ENCODE measurements at places on chromosomes 11 and 22.

GRCh38 chr11:78425399-78426070 is 7.9 kb upstream of the GAB2 start:
- DNase-seq: no peak

DNA sequence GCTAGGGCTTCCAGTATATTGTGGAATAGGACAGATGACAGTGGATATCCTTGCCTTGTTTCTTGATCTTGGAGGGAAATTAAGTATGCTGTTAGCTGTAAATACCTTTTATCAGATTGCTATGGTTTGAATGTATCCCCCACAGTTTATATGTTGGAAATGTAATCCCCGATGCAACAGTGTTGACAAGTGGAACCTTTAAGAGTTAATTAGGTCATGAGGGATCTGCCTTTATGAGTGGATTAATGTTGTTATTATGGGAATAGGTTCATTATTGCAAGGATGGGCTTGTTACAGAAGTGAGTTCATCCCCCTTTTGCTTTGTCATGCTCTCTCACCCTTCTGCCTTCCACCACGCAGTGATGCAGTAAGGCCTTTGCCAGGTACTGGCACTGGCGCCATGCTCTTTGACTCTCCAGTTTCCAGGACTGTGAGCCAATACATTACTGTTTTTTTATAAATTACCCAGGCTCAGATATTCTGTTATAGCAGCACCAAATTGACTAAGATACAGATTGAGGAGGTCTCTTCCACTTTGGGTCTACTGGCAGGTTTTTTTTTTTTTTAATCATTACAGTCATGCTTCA is 16.4 kb downstream of the CABIN1 start:
- no peak for DNase-seq

DNA sequence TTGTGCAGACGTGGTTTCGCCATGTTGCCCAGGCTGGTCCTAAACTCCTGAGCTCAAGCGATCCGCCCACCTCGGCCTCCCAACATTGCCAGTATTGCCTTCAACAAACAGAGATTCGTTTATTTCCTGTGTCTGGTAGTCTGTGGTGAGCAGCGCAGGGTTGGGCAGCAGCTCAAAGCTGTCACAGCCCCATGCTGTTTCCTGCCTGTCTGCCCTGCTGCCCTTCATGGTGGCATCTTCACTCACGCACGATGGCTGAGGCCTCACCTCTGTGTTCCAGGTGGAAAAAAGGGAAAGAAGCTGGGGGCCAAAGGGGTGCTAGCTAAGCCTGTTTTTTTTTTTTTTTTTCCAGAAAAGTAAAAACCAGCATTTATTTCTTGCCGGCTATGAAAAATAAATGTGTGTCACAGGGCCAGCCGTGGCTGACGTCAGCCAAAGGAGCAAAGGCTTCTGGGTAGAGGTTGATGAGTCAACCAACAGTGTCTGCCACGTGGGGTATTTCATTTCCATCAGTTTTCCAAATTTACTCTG is 28.8 kb downstream of the TBC1D22A start:
- peak; percentile 49 for DNase-seq

DNA sequence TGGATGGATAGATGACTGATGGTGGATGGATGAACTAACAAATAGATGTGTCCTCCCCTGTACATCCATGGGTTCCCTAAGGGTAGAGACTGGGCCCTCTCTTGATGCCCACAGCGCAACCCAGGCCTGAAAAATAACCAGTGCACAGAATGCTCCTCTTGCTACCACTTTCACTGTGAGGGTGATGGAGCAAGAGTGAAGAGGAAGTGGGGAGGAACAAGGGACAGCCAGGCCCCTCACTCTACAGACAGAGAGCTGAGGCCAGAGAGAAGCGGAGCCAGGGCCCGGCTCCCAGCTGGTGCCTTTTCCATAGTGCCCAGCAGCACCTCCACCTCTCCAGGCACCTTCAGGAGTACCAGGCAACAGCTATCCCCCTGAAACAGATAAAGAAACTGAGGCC is 67.7 kb downstream of the THAP12 start:
- DNase-seq: no peak

DNA sequence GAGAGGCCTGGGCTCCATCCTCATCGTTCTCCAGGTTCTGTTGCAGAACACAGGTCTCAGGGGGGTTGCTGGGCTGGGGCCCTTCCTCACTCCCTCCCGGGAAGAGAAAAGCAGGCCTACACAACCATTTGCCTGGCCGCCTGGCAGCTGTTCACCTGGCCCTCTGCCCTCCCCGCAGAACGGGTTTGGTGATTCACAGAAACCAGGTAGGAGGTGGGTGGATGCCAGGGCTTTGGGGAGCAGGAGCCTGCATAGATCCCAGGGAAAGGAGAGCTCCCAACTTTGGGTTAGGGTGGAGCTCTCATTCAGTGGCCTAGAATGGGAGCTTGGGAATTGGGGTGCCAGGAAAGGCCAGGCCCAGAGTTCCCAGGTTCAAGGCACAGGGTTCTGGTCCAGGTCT is 995 bp downstream of the TMEM134 start:
- DNase-seq: no peak

DNA sequence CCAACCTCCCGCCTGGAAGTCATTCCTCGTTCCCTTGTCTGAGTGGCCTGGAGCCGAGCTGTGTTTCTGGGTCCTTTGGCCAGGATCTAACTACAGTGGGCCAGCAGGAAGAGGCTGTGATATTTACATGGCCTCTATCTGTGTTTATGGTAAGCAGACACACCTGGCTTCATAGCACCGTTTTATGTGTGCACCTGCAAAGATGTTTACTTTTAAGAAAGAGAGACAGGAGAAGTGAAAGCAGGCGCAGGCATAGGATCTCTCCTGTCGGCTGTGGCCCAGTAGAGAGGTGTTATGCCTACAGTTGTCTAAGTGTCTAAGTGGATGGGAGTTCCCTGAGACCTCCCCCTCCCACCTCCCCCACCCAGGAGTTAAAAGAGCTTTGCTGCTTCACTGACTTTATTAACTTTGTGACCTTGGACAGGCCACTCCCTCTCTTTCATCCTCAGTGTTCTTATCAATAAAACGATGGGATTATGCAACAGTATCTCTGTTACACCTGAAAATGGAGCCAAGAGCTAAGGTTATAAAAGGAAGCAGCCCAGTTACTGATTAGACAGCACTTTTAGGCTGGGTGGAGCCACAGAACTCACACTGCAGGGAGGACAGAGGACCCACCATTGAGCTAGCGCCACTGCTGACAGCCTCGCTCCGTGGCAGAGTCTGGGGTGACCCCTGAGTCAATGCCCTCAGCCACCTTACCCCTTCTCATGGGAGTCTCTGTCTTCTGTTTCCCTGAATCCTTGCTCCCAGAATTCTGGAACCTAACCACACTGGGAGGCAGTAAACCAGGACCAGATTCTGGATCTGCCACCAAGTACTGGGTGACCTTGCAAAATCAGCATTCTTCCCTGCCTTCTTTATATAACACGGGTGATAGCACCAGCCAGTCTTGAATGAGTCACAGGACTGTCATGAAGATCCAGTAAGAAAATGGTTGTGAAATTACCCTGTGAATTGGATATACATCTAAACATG is 22.0 kb downstream of the ST14 start:
- DNase-seq: no peak

DNA sequence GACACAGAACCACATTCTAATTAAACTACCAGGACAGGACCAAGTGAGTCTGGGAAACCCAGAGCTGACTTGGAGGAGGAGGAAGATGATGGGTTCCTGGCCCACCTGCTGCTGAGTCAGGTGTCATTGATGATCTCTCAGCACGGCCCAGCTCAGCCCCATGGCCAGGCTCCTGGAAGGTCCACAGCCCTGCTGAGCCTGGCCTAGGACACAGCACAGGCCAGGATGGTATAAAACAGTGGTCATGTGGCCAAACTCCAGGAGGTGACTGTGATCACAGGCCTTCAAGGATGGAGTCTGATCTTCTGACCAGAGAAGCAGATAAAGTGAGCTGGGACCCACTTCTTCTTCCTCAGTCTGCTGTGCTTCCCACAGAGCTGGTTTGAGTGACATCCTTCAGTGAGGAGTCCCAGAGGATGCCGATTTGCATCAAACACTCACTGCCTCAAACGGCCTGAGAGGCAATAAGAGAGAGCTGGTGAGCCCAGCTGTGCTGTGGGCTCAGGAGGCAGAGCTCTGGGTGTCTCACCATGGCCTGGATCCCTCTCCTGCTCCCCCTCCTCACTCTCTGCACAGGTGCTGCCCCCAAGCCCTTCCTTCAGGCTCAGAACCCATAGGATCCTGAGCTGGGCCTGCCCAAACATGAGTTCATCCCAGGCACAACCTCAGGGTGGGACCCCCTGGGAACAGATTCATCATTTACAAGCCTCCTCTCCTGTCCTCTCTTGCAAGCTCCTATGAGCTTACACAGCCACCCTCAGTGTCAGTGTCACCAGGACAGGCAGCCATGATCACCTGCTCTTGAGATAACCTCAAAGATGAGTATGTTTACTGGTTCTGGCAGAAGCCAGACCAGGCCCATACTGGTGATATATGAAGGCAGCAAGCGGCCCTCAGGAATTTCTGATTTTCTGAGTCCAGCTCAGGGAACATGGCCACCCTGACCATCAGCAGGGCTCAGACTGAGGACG is 37.7 kb upstream of the IGLL5 start:
- no peak for DNase-seq

GRCh38 chr11:109347304-109347703 is 74.7 kb upstream of the C11orf87 start:
- no peak for DNase-seq

DNA sequence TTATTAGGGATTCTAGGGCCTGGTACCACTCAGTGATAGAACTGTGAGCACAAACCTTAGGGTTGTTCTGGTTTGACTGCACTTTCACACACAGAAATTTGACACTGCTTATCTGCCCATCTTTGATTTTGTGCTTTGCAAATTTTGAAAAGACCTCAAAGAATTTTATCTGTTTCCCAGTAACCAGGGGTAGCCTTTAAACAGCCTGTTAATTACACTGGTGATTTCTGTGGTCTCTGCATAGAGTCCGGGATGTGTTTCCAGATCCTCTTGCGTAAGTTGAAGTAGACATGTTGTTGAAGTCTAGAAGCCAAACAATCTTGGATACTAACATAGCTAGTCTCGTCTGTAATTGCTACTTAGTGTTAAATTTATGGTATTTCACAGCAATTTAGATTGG is 75.3 kb downstream of the C22orf31 start:
- DNase-seq: no peak

- no peak for DNase-seq
Observed at GRCh38 chr11:131491503-131491902, 121.1 kb downstream of the NTM start.

DNA sequence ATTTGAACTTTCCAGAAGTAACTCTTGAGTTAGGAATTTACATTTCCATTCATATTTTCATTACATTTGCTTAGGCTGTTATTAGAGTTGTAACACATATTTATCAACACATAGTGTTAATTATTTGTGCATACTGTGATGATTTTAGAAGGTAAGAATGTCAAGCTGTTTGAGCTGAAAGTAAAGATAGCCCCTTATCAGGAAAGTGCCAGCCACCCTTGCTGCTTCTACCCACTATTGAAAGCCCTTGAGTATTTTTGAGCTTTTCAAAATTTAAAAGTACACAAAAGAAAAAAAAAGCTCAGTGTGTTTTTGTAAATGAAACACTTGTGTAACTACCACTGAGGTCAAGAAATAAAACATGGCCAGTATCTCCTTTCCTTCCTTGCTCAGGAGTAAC is 8.0 kb downstream of the APLP2 start:
- no peak for DNase-seq

- no peak for DNase-seq
Observed at GRCh38 chr11:1360181-1360834, 29.4 kb upstream of the BRSK2 start.

GRCh38 chr11:93614173-93614722 is 47.2 kb upstream of the CEP295 start:
- DNase-seq: no peak

DNA sequence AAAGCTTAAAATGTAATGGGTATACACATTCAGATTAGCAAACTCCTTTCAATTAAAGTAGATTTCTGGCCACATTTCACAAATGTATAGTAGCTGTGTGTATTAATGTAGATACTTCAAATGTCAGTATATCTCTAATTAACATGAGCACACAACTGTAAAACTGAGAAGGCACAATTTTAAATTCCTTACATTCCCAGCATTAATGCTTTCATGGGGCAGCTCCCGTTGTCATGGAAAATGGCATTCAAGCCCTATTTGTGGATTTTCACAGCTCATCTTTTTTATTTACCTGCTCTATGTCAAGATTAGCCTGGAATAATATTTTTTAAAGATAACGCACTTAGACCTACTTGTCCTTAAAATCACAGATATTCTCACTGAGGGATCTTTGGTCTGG is 113.6 kb upstream of the SOX6 start:
- DNase-seq: no peak

GRCh38 chr11:115080923-115081680 is 402.8 kb downstream of the NXPE2 start:
- no peak for DNase-seq

DNA sequence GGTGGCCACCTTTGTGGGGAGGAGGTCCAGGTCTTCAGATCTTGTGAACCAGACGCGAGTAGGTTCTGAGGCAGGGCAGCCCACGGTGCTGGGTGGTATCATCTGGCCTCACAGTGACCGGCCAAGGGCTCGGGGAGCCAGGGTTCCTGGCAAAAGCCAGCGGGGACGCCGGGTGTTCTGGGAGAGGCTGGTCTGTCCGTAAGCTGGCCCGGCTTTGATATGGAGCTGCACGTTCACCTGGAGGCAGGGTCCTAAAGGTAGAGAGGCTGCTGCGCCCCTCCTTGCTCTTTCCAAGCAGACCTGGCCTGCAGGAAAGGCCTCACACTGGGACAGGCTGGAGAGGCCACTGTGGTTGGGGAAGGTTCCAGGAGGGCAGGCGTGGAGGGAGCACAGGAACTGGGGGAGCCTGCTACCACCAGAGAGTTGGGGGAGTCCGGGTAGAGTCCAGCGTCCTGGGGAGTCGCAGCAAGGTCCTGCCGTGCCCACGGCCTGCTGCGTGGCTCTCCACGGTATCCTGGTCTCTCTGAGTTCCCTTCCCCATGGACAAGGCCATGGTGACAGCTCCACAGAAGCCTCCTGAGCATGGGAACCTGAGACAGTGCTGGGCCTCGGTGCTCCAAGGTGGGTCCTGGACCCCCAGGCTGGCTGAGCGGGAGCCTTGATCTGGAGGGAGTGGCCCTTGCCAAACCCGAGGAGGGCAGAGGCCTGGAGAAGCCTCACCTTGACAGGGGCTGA is 452.4 kb upstream of the B3GAT1 start:
- DNase-seq: no peak

DNA sequence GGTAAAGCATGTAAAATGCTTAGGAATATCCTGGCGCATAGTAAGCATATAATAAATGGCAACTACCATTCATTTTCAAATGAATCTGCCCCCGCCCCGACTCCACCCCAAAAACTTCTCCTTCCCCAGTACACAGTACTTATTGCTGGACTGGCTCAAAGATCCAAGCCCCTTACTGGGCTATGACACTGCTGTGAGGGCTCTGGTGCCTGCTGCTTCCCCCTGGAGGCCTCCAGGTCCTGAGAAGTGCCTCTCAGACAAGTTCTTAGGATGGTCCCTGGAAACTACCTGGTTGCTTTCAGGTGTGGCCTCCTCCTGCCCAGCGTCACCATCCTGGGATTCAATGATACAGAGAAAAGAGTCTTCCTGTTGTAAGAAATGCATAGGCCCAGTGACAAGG is 190.6 kb upstream of the NTM start:
- no peak for DNase-seq

GRCh38 chr22:45537734-45538181 is 35.1 kb downstream of the FBLN1 start:
- no peak for DNase-seq

Data from stimulated activated CD8-positive, alpha-beta memory T cell treated with anti-CD3 and anti-CD28 coated beads, Interleukin-2, amount 100 ng/mL, for 48 hours (primary cell).